Fibroblast of mammary gland (primary cell): ENCODE measurements at places on chromosomes 4 and X.
A peak's percentile ranks its signal among the peaks of the same experiment; 100 is the strongest.

- peak; percentile 92 for DNase-seq
These were observed 142.4 kb downstream of the TSPAN5 start for GRCh38 chr4:98516042-98516440.

GRCh38 chr4:82430964-82431745 is 765 bp downstream of the ENOPH1 start:
- no peak for DNase-seq

DNA sequence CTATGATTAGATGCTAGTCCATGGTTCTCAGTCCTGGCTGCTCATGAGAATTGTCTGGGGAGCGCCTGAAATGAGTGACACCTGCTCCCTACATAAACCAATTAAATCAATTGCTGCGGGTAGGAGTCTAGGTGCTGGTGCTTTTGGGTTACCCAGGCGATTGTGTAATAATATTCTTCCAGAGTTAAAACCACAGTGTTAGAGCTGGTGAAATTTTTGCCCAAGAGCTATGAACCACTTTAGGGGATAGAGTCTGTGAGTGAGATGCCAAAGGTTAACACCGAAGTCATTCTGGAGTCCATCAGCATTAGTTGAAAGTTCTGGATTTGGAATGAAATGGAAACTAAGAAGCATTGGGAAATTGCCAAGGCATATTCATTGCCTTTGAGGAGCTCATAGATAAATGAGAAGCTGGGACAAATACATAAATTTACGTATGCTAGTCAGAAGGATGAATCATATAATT is 15.3 kb downstream of the PDK3 start:
- DNase-seq: peak; percentile 9

DNA sequence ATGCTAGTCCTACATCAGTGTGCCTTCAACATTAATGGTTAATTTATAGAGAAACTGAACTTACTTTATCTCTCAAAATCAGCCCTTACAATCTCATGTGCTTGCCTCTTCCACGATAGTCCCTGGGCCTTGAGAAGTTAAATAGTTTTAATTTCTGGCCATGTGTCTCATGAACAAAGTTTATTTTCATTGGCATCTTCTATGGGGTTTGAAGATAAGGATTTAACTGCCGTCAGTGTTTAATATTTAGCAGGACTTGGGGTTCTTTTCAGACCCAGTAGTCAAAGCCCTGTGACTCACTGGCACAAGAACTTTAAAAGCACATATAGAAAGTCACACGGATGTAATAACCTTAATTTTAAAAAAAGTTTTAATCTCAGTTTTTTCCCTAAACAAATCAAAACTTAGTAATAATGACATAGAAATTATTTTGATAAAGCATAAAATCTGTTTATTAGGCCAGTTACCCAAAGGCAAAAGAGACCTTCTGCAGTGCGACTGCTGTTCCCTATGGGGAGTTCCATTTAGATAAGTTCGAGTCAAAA is 10.1 kb upstream of the MPP1 start:
- DNase-seq: no peak

GRCh38 chr4:80685214-80685613 is 345.3 kb upstream of the BMP3 start:
- no peak for DNase-seq

- no peak for DNase-seq
These were observed 201.5 kb upstream of the PITX2 start for GRCh38 chr4:110824344-110824743.

GRCh38 chr4:173128199-173128890 is 40.3 kb upstream of the GALNT7 start:
- DNase-seq: no peak

DNA sequence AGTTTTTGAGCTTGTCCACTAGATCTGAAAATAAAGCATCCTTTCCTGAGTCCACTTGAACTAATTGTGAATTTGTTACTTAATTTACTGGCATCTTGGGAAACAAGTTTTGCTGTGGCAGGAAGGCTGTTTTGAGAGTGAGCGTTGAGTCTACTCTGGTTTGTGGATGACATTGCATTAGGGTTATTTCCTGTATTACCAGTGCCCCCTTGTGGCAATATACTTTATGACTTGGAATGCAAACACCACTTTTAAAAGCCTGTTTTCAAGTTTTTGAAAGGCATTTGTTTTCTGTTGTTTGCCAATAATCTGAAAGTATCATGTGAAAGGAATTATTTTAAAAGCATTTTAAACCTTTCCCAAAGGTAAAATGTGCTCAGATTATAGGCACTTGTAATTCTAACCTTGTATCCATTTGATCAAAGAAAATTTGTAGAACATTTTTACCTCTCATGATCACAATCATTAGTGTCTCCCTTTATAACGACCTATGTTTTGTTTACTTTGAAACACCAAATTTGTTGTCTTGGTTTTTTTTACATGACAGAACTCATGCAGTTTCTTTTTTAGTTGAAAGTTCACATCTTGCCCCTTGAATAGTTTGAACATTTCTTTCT is 18.0 kb upstream of the CYP2U1 start:
- peak; percentile 78 for DNase-seq

DNA sequence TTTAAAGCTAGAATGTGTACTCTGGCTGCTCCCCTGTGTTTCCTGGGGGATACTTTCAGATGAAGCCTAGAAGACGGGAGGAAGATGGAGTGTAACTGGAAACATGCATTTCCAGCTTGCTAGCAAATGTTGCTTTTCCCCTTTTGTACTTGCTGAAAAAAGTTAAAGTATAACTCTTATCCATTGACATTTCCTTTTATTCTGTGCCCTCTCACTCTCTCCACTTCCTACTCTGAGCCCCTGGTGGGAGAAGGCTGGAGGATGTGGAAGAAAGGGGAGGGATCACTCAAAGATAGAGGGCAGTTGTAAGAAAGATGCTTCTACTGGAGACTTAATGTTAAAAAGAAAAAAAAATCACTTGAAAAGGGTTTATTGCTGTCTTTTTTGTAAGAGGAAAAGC is 396.5 kb downstream of the DTHD1 start:
- DNase-seq: no peak

DNA sequence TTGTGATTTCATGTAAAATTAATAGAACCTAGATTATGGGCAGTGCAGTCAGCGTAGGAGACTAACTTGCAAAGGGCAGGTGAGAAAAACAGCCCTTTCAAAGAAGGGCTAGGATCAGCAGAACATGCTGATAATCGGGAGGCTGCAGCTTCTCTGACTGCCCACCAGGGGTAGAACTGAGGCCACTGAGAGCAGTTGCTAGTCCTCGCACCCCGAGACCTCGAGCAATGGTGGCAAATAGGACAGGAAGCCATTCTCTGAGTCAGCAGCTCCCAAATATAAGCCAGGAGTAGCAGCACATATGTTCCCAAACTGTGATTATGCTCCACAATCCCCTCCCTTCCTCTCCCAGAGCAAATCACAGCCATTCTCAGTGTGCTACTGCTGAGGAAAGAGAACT is 186.5 kb downstream of the MSL3 start:
- DNase-seq: peak; percentile 68

DNA sequence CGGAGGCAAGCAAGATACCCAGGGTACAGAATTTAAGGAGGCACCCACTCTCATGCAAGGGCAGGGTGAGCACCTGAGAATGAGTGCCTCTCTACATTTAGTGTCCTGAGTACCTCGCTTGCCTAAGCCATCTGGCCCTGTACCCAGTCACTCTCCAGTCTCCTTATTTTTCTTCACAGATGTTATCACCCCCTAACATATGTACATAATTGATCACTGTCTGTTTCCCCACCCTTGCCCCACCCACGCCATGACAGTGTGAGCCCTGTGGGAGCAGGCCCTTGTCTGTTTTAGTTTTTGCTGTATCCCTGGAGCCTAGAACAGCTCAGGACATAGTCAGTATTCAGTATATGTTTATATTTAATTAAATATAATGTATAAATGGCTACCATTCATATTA is 113.6 kb downstream of the SPRY1 start:
- no peak for DNase-seq

GRCh38 chrX:120664081-120664480 is 34.2 kb upstream of the C1GALT1C1 start:
- DNase-seq: peak; percentile 53

DNA sequence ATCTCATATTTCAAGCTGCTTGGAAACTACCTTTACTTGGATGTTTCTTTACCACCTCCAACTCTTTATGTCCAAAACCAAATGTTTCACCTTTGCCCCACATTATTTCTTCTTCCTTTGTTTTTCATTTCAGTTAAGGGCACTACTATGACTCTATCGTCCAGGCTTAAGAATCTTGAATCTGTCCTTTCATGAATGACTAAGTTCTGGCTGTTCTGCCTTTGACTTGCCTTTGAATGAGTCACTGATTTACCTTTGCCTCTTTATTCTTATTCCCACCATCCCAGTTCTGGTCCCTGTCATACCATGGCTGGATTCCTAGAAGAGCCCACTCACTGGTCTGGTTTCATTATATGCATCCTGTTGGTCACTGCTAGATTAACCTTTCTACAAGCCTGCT is 30.6 kb upstream of the PLAC1 start:
- peak; percentile 89 for DNase-seq

DNA sequence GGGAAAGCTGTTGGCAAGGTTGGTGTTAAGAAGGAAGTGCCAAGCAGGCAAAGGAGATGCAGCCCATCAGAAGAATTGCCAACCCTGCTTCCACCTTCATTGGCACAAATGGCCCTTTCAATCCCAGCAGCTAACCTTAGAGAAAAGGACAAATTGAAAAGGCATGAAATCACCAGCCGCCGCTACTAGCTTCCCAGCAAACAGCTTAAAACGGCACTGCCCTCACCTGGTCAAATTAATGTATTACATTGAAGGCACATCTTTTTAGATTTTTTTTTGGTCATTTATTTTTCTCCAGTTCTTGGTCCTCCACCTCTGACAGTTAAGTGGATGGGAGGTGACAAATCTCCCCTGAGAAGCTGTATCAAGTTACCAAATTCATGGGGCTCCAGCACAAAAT is 51.0 kb upstream of the NHSL2 start:
- peak; percentile 45 for DNase-seq

DNA sequence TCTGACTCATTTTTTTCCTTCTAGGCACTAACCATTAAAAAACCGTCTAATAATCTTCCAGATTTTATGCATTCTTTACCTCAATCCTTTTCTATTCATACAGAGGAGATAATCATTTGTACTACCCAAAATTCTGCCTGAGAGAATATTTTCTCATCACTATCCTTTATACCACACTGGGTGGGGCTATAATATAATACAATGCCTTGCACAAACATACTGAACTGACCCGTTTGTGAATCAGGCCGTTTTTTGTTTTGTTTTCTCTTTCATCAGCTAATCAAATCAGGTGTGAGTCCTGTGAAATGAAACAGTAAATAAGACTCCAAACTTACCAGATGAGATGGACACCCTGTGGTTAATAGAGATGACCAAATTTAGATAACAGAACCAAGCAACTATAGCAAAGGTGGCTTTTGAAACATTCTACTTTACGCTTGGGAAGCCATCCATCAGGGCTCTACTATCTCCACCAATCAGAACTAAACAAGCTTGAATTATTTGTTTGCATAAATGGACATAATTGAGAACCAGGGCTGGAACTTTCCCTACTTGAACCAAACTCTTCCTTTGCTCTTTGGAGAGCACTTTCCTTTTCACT is 573.0 kb downstream of the GABRG1 start:
- no peak for DNase-seq

DNA sequence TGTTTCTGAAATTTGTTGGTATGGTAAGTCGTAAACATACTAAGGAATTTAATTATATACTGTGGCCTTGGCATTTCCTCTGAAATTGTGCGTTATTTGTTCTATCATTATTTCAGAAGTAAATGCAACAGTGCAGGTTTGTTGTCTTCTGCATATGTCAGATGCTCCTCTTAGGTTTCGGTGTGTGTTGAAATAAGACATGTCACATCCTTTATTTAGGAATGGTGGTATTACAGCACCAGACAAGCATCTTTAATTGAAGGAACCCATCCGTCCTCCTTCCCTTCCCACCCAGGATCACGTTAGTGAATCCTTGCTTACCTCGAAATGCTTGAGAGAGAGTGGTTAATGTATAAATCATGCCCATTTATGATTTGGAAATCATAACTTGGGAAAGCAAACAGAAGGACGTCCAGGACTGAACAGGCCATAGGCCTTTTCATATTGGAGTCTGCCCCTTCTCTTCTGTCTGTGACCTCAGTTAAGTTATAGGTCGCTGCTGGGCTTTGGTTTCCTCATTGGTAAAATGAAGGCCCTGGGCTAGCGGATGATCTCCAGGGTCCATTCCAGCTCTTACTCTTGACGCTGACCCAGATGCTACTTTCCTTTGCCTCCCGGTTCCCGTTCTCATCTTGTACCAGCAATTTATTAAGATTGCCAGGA is 134.1 kb downstream of the KLHL8 start:
- DNase-seq: no peak

DNA sequence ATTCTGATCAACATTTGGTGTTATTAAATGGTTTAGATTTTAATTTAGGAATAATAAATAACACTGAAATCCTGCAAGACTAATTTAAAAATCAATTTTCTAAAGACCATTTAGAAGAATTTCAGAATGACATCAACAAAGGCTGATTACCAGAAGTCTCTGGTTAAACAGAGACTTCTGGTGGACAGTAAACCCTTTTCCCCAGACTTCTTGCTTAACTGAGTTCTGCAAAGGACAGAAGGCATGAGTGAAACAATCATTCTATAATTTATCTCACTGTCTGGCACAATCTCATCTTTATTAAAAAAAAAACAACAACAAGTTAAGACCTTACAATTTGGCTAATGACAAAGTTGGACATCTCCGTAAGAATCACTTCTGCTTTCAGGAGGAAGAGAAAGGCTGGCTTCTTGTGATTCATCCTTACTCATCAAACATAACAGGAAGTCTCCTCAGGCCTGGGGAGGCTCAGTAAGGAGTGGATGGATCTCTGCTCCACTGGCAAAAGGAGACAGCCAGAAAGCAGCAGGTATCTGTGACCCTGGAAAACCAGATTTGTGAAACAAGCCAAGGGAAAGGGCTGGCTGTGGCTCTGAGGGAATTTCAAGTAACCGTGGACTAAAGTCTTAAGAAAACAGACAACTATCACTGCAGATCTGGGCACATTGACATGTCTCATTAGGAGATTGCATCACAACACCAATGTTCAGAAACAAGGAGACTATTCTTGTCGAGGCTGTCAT is 908 bp upstream of the TLR6 start:
- peak; percentile 94 for DNase-seq

DNA sequence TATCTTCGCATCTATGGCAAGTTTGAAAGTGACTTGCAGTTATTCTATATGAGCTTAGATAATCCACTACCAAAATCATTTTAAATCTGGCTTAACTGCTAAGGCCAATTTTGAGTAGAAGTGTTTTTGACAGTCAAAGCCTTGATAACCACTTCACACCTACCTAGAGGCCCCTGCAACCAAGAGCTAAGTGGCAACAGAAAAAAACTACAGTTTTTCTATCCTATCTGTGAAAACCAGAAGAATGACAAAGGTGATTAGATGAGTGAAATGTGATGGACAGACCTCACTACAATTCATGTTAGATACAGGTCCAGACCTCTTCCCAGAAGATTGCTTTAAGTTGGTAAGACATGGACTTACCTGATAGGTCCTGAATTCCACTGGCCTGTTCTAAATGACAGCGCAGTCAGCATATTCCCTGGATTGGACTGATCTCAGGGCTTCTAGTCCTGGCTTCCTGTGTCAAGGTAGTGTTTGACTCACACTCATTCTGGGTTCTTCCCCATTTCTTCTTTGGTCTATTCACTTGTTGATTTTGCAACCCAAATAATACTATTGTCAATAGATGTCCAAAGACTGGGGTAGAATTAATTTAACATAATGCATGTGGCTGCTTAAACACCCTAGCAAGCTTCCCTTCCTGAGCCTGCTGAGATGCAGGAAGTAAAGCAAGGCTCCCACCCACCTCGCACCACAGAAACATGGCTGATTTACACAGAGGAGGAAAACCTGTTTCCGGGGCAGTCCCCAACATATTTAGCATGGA is 65.1 kb downstream of the PPP3CA start:
- DNase-seq: no peak
